Heart right ventricle (tissue), 16 donors: ENCODE measurements at places on chromosomes 7 and 10. TPM values are rescaled to one million over a fixed set of nuclear protein-coding genes. Genes with fewer than 3 reads are reported as not detected.

Gene GCK
- total RNA-seq: 3.3 TPM

Gene SUN3
- total RNA-seq: not detected

Gene OR13A1
- total RNA-seq: not detected

Gene LIPK
- not detected for total RNA-seq

Gene ASB10
- 34.0 TPM for total RNA-seq

Gene DLX5
- total RNA-seq: not detected
